ENCODE measurements at places on chromosomes 5 and 9.

GRCh38 chr9:94780516-94780950, 54.0 kb downstream of the AOPEP start:
- no peak for DNase-seq

GRCh38 chr5:159855476-159856191, 60.6 kb upstream of the ADRA1B start:
- no peak for DNase-seq

DNA sequence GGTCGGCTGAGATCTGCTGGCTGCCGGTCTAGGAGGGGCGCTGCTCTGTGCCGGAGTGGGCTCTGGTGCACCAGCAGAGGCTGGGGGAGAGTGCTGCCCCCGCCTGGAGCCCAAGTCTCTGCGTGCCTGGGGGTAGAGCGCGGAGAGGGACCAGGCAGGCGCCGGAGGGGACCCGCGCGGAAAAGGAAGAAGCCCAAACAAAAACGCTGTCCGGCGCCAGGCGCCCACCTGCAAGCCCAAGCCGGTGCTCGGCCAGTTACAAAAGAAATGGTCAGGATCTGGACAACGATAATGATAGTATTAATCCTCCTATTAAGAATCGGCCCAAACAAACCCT, 571 bp upstream of the S1PR3 start:
- no peak for DNase-seq

DNA sequence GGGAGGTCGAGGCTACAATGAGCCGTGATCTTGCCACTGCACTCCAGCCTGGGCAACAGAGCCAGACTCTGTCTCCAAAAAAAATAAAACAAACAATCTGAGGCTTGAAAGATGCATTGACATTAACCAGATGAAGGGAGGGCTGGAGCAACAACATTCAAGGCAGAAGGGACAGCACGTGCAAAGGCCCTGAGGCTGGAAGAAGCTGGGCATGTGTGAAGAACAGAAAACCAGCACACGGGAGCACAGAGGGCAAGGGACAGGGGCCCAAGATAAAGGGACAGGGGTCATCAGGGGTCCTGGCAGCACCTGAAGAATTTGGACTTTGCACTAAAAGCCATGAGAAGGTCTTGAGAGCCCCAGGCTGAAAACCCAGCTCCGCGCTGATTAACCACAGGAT, 3.3 kb downstream of the PTGES start:
- DNase-seq: no peak

DNA sequence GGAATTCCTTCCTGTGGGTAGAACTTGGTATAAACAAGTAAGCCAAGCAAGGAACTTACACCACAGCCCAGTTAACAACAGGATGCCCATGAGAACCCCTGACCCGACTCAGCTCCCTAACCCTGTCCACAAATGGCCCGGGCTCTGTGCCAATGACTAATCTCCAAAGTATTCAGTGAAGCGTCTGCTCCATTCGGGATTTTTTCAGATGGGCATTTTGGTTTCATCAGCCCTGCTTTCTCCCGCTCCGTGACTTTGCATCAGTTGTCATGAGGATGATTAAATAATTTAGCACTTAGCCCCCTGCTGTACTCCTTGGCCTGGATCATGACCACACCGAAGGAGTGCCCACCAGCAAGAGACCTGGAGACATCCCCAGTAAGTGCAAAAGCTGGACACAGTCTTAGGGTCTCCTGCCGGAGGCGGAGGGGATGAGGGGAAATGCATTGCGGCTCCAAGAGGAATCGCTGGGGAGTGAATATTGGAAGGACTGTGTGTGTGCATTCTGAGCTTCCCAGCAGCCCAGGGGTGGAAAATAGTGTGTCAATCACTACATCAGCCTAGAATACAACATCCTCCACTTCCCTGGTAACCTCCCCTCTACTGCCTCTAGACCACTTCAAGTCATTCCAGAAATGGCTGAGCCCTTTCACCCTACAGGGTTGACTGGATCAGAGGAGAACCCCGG, 41.4 kb upstream of the DNAH5 start:
- DNase-seq: no peak

DNA sequence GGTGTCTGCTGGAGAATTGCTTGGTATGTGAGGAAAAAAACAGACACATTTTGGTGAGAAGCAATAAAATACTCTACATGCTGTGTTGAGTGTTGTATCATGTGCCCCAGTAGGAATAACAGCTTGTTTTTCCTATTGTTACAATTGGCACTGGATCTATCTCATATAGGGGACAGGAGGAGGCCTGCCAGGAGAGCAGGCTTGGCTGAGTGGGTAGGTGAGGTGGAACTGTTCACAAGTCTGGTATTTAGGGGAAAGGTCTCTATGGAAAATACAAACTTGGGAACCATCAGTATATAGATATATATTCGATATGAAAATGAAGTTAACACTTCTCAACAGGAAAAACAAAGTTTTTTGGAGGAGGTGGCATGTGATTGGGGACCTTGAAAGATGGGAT, 9.5 kb upstream of the SH3TC2 start:
- no peak for DNase-seq

DNA sequence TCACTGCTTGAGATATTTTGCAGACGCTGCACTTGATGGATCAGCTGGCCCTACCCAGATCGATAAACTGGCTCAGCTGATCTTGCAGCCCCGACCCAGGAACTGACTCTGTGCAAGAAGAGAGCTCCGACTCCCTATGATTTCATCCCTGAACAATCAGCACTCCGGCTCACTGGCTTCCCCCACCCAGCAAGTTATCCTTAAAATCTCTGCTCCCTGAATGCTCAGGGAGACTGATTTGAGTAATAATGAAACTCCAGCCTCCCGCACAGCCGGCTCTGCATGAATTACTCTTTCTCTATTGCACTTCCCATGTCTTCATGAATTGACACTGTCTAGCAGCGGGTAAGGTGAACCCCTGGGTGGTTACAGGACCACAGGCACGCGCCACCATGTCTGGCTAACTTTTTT, 16.9 kb upstream of the NANS start:
- DNase-seq: no peak

GRCh38 chr9:130707225-130707976, 13.8 kb downstream of the EXOSC2 start:
- peak; percentile 40 for DNase-seq

DNA sequence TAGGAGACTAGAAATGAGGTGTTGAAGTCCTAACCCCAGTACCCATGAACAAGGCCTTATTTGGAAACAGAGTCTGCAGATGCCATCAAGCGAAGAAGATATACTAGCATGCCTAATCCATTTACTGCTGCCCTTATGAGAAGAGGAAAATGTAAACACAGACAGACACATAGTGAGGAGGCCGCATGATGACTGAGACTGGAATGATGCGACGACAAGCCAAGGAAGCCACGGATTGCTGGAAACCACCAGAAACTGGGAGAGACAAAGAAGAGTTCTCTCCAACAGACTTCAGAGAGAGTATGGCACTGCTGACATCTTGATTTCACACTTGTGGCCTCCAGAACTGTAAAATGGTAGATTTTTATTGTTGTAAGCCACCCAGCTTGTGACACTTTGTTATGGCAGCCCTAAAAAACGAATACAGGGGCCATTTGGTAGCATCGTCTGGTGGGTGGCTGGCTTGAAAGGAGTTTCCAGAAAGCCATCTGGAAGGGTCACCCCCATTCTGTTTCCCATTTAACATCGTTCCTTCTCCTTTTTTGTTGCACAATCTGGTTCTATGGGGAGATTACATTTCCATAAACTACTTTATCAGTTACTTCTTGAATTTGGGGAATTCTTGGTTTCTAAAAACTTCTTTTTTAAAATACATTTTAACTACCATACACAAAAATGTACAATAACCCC, 193.1 kb downstream of the HSD17B3 start:
- no peak for DNase-seq

GRCh38 chr5:74433255-74433895, 207.2 kb downstream of the ENC1 start:
- peak; percentile 13 for DNase-seq

DNA sequence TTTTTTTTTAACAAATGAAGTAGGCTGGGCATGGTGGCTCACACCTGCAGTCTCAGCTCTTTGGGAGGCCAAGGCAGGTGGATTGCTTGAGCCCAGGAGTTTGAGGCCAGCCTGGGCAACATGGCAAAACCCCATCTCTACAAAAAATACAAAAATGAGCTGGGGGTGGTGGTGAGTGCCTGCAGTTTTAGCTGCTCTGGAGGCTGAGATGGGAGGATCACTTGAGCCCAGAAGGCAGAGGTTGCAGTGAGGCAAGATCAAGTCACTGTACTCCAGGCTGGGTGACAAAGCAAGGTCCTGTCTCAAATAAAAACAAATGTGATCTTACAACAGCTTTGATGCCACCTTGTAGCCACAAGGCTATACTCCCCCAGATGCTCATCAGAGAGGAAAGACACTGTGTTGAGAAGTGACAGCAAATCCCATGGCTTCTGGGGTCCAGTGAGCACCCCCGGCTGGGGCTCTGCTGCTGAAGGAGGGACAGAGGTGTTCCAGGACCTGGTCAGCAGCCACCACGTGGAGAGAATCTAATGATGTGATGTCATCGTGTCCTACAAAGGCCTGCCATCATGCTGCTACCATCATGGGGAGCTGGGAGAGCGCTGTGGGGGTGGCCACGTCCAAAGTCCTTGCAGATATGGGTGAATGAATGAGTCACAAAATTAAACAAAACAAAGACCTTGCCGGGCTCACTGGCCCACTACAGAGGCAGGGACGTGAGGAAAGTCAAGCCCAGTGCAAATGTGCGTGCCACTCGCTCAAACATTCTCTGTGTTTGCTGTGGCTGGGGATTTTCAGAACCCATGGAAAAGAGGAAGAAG, 60.7 kb downstream of the PRRT1B start:
- no peak for DNase-seq

DNA sequence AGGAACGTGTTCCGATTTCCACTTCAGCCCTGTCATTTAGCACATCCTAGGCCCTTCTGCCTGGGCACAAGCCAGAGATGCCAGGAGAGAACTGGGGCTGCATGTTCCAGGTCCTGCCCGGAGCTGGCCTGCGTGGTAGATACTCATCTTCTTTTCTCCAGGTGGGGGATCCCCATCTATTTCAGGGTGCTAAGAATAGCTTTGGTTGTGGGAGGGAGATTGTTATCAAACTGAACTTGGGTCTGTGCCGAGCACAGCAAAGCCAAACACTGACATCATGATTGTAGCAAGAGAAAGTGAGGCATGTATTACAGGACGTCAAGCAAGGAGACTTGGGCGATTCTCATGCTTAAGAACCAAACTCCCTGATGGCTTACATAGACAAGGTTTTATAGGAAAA, 18.2 kb downstream of the C9orf153 start:
- no peak for DNase-seq

- peak; percentile 68 for DNase-seq
Observed at GRCh38 chr5:134541736-134542376, 16.4 kb downstream of the JADE2 start.

DNA sequence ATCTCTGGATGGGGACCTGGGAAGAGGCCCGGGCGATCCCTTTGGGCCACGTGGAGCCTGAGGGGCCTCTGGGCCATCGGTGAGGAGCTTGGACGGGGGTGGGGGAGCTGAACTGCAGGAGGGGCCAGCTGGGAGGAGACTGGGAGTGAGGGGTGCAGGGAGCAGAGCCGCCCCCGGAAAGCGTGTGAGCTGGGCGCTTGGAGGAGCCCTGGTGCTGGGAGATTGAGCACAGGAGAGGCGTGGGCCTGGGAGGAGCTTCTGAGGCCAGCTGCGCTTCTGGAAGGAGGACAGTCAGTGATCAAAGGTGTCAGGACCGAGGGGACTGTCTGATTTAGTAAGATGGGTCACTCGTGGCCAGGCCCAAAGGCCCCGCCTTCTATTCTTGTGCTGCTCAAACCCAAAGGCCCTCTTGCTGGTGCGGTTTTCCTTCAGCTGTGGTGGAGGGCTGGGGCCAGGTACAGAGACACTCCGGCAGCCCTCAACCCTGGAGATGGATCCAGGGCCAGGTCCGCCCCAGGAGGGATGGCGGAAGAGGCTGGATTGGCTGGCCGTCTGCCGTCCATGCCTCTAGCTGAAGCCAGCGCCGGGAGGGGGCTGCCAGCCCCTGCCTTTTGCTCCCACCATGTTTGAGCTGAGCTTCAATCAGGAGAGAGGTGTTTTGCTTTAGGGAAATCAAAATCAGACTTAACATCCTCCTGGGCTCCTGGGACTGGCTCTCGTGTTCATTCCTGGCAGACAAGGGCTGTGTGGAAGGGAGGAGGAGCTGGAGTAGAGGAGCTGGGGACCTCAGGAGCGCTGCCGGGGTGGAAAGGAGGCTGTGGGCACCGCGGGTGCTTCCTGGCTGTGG, 21.6 kb downstream of the NCS1 start:
- DNase-seq: no peak

- DNase-seq: no peak
Observed at GRCh38 chr5:2751592-2752021, at the start of gene IRX2. Gene IRX2 (minus strand): TSS chr5:2751677. CDS start chr5:2751413, 264 bp downstream.

DNA sequence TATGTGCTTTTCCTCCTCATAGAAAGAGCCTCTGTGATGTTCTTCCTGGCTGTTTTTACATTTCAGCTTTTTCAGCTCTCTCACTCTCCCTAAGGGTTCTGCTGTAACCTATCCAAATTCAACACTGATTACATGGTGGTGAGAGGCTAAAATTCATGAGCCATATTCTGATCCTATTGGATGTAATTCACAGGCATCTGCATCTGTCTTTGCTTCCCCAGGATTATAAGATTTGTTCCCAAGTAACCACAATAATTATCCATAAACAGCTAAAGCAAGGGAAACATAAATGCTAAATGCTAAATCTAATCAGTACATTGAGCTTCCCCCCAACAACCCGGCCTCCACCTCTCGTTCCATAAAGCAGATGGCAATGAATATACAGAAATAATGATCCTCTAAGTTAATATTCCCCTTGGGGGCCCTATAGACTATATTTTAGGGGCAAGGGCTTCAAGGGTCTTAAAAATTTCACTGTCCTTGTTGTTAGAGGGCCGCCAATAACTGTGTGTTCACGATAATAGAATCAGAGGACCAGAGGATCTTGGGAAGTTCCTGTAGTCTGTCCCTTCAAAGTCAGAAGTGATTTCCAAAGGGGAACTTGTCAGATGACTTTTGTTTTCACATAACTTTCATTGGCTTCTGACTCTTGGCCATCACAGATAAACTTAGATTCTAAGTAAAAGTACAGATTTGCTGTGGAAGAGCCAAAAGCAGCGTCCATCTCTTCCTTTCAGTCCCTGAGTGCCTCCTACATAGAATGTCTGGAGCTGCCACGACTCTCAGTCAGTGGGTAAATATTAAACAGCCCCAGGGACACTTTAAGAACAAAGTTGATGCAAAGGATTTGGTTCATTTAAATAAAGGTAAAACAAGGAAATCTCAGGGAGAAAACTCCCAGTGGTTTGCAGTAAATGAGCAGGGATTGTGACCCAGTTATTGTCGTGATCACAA, 125.6 kb downstream of the ALDH1A1 start:
- DNase-seq: no peak

DNA sequence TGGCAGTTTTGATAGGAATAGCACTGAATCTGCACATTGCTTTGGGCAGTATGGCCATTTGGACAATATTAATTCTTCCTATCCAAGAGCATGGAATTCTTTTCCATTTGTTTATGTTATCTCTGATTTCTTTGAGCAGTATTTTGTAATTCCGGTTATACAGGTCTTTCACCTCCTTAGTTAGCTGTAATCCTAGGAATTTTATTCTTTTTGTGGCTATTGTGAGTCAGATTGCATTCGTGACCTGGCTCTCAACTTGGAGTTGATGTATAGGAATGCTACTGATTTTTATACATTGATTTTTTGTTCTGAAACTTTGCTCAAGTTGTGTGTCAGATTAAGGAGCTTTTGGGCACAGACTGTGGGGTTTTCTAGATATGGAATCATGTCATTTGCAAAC, 24.0 kb downstream of the TMEM161B start:
- no peak for DNase-seq
